ENCODE measurements at places on chromosomes 4 and X.

- DNase-seq, result no peak
These were observed 2594.3 kb downstream of the ARAP2 start for GRCh38 chr4:33650036-33650435.

GRCh38 chrX:132909643-132910042 lies 48.8 kb downstream of the HS6ST2 start:
- peak; percentile 11 for DNase-seq

- DNase-seq, result no peak
These were observed 67.2 kb upstream of the SHISA3 start for GRCh38 chr4:42330002-42330592.

DNA sequence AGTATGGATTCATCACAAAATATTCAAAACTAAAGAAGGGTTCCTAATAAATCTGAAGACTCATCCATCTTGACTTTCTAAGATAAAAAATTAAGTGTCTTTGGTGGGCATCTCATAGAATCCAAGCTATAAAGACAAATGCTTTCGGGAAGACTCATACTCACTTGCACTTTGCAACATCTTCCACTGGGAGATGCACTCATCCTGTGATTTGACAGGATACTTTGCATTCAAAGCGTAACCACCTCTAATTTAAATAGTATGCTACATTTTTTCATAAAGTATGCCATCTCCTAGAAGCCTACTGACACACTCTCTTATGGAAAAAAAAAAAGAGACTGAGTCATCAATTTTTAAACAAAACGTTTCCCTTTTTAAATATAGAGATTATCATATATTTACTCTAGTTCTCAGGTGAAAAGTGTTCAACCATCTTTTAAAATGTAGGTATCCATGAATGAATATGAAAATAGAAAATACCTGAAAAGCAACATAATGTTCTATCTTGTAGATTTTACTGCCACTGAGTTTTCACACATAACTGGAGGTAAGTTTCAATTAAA lies 119.6 kb downstream of the KLHL13 start:
- DNase-seq, result no peak

GRCh38 chr4:170022211-170022610 lies 4.0 kb downstream of the MFAP3L start:
- no peak for DNase-seq

- DNase-seq, result no peak
These were observed 40.6 kb upstream of the LSM6 start for GRCh38 chr4:146134761-146135445.

DNA sequence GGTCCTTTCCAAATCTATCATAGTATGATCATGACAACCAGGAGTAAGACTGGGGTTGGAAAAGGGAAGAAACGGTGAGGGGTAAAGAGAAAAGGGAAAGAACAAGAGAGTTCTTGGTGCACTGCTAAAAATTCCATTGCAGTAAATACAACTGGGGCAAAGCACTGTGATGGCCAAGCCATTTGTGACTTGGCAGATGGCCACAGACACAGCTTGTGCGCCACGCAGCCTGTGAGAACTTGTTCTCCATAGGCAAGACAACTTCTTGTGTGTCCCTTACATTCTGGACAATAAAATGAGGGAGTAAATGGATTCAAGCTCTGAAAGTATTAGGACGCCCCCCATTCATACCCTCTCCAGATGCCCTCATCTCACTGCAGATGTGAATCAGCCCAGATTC lies 10.9 kb downstream of the MFAP3L start:
- no peak for DNase-seq

DNA sequence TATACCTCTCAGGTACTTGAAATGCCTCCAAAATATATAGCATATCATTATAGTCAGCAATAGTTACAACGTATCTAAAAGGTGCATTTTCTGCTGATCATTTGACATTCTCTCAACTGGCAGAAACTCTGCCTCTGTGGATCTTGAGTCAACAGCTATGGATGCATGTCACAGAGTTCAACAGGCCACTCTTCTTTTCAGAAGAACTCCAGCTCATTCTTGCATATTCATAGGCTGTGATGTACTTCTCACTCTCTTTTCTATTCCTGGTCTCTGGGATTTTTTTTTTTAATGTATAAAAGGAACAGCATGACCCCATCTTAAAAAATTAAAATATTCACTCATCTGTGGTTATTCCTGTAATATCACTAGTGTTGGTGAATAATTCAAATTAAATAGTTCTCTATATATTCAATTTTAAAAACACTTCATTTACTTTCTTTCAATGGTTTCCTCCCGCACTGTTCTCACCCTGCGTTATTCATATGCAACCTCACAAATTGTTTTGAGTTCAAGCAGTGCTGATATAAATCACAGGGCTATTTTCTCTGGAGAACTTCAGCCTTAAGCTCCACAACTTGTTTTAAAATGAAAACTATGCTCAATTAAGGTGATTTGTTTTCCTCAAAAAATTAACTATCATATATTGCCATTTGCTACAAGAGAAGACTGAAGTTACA lies 1111.2 kb upstream of the ADGRL3 start:
- DNase-seq, result no peak

DNA sequence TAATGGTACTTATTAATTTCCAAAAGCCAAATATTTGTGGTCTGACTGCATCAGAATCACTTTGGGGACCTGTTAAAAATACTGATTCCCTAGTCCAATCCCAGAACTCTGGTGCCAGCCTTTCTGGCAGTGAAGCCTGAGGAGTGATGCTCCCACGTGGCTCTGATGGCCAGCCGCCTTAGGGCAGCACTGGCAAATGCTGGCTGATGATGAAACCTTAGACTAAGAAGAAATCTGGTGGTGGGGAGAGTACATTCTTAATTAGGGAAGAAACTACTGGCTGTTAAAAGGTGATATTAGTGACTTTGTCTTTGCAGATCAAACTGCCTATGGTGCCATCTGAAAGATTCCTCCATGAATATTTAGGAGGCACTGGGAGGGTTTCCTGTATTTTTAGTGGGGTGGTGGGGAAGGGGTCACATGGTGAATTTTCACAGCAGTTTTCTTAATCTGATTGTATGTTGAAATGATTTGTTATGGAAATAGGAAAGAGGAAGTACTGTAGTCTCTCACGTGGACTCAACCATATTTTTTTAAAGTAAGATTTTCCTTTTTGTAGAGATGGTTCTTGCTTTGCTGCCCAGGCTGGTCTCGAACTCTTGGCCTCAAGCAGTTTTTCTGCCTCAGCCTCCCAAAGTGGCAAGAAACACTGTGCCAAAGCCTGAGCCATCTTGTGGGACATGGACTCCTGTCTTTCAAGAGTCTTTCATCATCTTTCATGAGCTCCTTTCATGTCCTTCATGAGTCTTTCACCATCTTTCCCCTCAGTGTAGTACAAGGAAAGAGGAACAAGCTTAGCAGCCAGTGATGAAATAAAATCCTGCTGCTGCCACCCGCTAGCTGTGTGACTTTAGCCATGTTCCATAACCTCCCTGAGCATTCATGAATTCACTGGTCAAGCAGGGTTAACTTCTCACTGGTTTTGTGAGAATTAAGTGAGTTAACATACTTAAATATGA lies 90.8 kb downstream of the ZNF330 start:
- DNase-seq, result no peak

All from NCI-H226 (cell line).